HFFc6 (cell line): ENCODE measurements at places on chromosomes 4 and X. TPM values are rescaled to one million over a fixed set of nuclear protein-coding genes. Genes with fewer than 3 reads are reported as not detected.

SULT1B1 gene
- total RNA-seq = not detected in 3 replicates

- peak overlapping the region; percentile 57 for H3K27ac ChIP-seq
- peaks cover 13% of the 10 kb centered on the region for H3K36me3 ChIP-seq
- DNase-seq = no peak
- peak overlapping the region; percentile 80 for H3K4me3 ChIP-seq
Measured at GRCh38 chr4:4858527-4859324, 739 bp upstream of the MSX1 start.

- no peak overlapping the region for H3K4me3 ChIP-seq
- H3K4me1 ChIP-seq = peaks cover 16% of the 10 kb centered on the region
- H3K36me3 ChIP-seq = no peaks in the 10 kb centered on the region
- no peaks in the 10 kb centered on the region; the same call in 1 of the 2 replicates for H3K27me3 ChIP-seq
- no peak for DNase-seq
Measured at GRCh38 chr4:87865288-87865687, 32.5 kb downstream of the MEPE start.

GRCh38 chr4:154743683-154744340 lies at the start of gene LRAT:
Gene LRAT (plus strand): TSS chr4:154744000. CDS start chr4:154744327, 327 bp downstream.
- DNase-seq = no peak
- H3K36me3 ChIP-seq = no peaks in the 10 kb centered on the region
- H3K4me1 ChIP-seq = no peaks in the 10 kb centered on the region
- H3K27me3 ChIP-seq = peaks cover 19% of the 10 kb centered on the region

GRCh38 chr4:128346054-128346716 lies 58.6 kb upstream of the PGRMC2 start:
- no peak for DNase-seq
- H3K27me3 ChIP-seq = no peaks in the 10 kb centered on the region
- peaks cover 15% of the 10 kb centered on the region for H3K36me3 ChIP-seq
- H3K27ac ChIP-seq = no peak overlapping the region
- no peak overlapping the region for H3K4me3 ChIP-seq
- H3K4me1 ChIP-seq = peaks cover 61% of the 10 kb centered on the region

GRCh38 chr4:183413234-183414200 lies 30.9 kb upstream of the CDKN2AIP start:
- no peak for DNase-seq
- no peak overlapping the region for H3K27ac ChIP-seq
- H3K27me3 ChIP-seq = peaks cover 8% of the 10 kb centered on the region
- no peaks in the 10 kb centered on the region for H3K4me1 ChIP-seq
- no peaks in the 10 kb centered on the region for H3K36me3 ChIP-seq

DNA sequence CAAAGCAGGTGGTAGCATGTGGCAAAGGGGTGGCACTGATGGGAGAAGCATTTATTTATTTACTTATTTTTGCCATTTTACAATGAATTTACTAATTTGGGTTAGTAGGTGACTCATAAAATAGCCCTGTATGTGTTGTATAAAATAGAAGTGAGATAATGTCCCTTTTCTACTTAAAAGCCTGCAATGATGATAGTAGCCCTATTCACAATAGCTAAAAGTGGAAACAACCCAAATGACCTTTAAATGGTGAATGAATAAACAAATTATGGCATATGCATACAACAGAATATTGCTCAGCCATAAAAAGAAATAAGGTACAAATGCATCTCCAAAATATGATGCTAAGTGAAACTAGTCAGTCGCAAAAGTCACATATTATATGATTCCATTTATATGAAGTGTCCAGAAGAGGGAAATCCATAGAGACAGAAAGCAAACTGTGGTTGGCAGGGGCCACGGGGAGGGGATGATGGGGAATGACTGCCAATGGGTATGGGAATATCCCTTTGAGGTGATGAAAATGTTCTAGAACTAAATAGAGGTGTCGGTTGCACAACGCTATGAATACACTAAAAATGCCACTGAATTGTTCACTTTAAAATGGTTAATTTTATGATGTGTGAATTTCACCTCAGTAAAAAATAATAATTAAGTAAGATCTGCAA lies 35.8 kb upstream of the FAM9C start:
- H3K4me1 ChIP-seq = peaks cover 45% of the 10 kb centered on the region
- H3K36me3 ChIP-seq = no peaks in the 10 kb centered on the region
- H3K27ac ChIP-seq = no peak overlapping the region; the same call in 1 of the 2 replicates
- DNase-seq = no peak
- no peak overlapping the region for H3K4me3 ChIP-seq
